ENCODE measurements at places on chromosomes 16 and 17.
A peak's percentile ranks its signal among the peaks of the same experiment; 100 is the strongest.

DNA sequence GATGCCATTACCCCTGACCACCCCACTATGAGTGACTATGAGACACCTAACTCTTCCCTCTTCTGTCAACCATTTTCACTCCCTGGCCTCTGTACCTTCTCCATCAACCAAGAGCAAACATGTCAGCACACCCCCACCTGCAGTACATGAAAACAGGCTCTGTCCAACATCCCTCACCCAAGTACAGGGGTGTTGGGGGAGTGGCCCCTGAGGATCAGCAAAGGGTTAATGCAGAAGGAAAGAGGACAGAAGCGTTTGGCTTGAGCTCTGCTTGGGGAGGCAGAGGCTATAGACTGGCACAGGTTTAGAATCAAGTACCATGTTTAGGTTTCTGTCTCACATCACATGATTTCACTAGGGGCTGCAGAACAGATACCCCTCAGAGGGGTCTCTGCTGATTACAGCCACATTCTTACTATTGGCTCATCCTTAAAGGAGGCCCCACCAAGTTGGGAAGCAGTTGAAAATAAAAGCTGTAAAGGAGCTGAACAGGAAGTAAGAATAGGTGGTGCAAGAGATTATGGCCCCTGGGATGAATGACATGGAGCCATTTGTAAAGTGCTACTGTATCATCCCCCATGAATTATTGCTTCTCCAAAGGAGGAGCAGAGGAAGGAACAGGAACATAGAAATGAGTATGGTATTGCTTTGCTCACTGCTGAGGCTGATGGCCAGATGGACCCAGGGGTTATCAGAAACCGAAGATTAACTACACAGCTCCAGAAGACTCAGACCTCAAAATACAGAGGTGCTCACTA lies 2.4 kb upstream of the PSMC3IP start:
- DNase-seq, result no peak

GRCh38 chr16:3135126-3135715 lies 392 bp downstream of the ZNF213 start:
- no peak for DNase-seq

DNA sequence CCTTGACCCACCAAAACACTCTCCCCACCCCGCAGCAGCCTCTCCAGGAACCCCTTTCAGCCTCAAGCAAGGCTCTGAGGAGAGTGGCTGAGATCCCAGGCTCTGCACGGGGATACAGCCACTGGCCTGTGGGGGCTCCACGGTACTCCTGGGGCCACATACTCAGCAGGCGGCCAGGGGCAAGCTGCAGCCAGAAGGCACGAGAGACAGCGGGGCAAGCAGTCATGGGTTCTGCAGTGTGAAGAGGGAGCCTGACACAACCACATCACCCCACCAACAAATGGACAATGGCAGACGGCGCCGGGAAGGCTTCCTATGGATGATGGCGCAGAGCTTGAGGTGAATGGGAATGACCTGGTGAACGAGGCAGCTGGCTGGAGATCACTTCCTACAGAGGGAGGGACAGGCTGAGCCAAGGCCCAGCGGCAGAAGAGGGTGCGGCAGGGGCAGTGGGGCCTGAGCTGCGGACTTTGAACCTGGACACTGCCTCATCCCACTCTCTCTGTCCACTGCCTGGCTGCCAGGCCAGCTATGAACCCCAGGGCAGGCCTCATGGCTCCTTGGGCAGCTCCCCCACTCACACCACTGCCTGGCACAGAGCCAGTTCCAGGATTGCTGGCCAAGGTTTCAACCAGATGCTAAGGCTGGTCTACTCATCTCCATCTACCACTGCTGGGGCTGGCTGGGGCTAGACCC lies 10.8 kb upstream of the BCAR1 start:
- peak; percentile 75 for DNase-seq

- DNase-seq, result peak; percentile 50
Observed at GRCh38 chr17:33049781-33050414, 58.3 kb downstream of the SPACA3 start.

DNA sequence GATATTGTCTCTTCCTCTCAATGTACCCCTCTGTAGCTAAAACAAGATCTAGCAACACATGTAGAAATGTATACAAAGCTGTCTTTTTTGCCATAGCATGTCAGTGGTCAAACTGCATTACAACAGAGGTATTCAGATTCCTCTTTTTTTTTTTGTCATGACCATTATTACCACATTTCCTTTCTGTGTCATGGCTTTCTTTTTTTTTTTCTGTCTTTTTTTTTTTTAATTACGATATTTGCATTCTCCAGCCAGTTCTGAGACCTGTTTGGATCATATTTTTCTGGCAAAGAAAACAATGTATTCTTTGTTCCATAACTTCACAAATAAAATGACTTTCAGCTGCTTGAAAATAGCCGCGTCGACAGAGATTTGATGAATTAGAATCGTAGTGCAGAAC lies 27.4 kb upstream of the CAPNS2 start:
- DNase-seq, result no peak

- DNase-seq, result no peak
Observed at GRCh38 chr17:34156401-34156740, 98.7 kb upstream of the CCL2 start.

GRCh38 chr17:33039874-33040273 lies 48.2 kb downstream of the SPACA3 start:
- no peak for DNase-seq

- DNase-seq, result no peak
Observed at GRCh38 chr16:83538707-83539106, 269.1 kb upstream of the HSBP1 start.

GRCh38 chr17:47774987-47775580 lies 42.0 kb downstream of the TBX21 start:
- DNase-seq, result no peak

DNA sequence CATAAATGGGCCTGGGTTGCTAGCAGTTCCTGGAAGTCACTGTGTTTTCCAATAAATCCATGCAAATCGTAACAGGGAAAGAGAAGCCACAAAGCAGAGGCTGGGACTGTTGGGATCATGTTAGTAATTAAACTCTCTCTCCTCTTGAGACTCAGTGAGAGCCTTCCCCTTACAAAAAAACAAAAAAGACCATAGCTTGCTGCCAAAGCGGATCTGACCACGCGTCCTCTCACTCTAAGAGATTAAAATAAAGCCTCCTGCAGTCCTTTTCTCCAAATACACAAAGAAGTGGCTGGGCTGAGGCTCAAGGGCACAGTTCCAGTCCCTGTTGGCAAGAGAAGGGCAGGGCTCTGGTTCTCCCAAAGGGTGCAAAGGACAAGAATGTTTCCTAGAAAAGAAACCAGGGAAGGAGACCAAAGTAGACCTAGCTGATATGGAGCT lies 38.5 kb downstream of the PIGL start:
- DNase-seq, result peak; percentile 83

- DNase-seq, result peak; percentile 76
Observed at GRCh38 chr17:4594931-4595684, 10.8 kb downstream of the SMTNL2 start.

GRCh38 chr16:414395-415169 lies 10.9 kb upstream of the RAB11FIP3 start:
- DNase-seq, result peak; percentile 35

- DNase-seq, result no peak
Observed at GRCh38 chr16:77406680-77407079, 28.2 kb downstream of the ADAMTS18 start.

GRCh38 chr17:1413281-1413791 lies 13.3 kb upstream of the YWHAE start:
- DNase-seq, result peak; percentile 90

DNA sequence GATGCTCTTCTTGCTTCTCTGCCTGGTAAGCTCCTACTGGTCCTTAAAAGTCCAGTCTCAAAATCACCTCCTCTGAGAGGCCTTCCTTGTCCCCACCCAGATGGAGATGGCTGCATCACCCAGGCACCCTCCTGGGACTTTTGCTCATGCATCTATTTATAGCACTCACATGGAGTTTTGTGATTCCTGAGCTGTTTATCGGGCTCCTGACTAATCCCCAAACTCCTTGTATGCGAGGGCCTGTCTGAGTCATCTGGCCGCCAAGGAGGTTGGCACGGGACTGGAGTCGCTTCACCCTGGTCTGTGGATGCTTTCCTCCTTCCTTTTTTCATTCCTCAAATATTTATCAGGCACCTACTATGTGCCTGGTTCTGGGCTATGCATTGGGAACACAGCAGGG lies 2.3 kb upstream of the MAP2K3 start:
- DNase-seq, result no peak

GRCh38 chr17:73419881-73420280 lies 108.1 kb upstream of the CDC42EP4 start:
- DNase-seq, result no peak

- no peak for DNase-seq
Observed at GRCh38 chr16:66859397-66860068, 15.3 kb downstream of the CA7 start.

GRCh38 chr17:44976206-44976605 lies 8.1 kb upstream of the C1QL1 start:
- peak; percentile 40 for DNase-seq

GRCh38 chr17:71437166-71437565 lies 683.7 kb upstream of the SOX9 start:
- no peak for DNase-seq

GRCh38 chr17:8968503-8968902 lies 3.0 kb upstream of the PIK3R5 start:
- DNase-seq, result no peak

- DNase-seq, result no peak
Observed at GRCh38 chr17:77248216-77249114, 107.7 kb downstream of the SEC14L1 start.

GRCh38 chr17:56699186-56699894 lies 105.8 kb downstream of the NOG start:
- DNase-seq, result peak; percentile 62

GRCh38 chr17:38703742-38704605 lies 1.1 kb upstream of the MLLT6 start:
- DNase-seq, result peak; percentile 92

DNA sequence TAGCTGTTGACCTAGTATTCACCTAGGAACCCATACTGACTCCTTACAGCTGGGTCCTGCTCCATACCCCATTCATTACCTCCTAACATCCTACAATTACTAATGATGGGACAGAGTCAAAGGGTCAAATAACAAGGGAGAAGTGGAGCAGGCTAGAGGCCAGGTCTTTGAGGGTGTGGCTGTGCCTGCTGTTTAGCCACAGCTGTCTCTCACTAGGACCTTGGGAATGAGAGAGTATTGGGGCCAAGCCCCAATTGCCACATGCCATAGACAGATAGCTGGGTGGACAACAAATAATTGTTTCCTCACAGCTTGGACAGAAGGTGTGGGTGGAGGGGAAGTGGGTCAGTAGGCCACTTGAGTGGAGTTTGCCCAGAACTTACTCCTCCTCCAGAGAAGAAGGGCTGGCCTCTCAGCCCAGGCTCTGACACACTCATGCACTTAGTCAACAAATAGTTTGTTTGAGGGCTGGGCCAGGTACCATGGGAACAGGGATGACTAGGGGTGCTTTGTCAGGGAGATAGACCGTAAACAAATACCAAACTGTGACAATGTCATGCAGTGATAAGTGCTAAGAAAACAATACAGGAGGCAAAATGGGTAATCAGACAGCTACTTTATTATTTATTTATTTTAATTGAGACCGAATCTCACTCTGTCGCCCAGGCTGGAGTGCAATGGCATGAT lies 10.2 kb upstream of the CENPT start:
- DNase-seq, result peak; percentile 81

DNA sequence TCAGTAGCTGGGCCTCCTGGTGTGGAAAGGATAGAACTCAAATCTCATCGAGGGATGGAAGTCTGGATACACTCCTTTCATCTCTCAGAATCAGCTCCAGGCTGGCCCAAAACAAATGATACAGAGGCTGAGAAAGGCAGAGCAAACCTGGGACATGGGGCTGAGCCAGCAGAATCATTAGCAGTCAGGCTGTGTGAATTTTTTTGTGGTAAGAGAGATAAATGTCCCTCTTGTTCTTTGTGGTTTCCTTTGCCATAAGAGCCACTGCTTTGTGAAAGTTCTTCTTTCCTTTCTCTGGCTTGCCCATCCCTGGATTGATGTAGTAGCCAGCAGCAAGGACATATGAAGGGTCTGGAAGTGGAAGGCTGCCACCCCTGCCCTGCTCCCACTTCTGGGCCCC lies 146.2 kb downstream of the CDH13 start:
- no peak for DNase-seq

- peak; percentile 66 for DNase-seq
Observed at GRCh38 chr16:386641-387156, 4.9 kb upstream of the PGAP6 start.

- peak; percentile 87 for DNase-seq
Observed at GRCh38 chr16:57091975-57092785, at the start of gene CPNE2. TSS of gene CPNE2 (plus strand) at chr16:57092583. CDS start at chr16:57110743, 18,160 bp downstream.

DNA sequence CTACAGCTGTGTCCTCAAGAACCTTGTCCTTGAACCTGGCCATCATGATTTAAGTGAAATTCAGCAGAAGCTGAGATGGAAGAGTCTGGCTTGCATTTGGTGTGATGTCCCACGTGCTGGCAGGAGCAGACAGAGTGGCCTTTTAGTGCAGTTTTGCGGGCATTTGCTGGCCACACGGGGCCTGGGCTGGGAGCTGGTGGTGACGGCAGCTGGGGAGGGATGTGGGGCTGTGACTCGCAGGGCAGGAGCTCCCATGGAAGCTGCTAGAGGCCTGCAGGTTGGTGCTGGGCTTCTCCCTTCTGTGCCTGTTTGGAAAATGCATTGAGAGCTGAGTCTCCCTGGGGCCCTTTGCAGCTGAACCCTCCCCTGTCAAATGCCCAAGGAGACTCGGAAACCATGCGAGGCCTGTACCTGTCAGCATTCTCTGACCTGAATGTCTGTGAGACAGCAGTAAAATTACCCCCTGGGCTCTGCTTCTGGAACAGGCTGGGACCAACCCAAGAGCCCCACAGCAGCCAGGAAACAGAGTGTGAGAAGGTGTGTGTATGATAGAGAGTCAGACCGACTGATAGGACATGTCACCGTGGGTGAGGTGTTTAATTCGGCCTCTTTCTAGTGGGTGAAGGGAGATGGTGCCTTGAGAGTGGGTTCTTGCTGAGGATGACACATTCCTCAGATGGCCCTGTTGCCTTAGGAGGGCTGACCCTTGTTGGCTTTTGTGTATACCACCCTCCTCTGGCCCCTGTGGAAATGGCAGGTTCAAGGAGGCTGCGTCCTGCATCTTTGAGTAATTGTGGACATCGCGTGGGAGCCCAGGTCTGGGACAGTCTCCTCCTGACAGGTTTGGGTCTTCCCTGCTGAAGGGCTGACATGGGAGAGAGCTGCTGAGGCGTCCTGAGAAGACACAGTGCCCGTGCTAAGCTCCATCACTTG lies 145.5 kb downstream of the MSI2 start:
- DNase-seq, result no peak

DNA sequence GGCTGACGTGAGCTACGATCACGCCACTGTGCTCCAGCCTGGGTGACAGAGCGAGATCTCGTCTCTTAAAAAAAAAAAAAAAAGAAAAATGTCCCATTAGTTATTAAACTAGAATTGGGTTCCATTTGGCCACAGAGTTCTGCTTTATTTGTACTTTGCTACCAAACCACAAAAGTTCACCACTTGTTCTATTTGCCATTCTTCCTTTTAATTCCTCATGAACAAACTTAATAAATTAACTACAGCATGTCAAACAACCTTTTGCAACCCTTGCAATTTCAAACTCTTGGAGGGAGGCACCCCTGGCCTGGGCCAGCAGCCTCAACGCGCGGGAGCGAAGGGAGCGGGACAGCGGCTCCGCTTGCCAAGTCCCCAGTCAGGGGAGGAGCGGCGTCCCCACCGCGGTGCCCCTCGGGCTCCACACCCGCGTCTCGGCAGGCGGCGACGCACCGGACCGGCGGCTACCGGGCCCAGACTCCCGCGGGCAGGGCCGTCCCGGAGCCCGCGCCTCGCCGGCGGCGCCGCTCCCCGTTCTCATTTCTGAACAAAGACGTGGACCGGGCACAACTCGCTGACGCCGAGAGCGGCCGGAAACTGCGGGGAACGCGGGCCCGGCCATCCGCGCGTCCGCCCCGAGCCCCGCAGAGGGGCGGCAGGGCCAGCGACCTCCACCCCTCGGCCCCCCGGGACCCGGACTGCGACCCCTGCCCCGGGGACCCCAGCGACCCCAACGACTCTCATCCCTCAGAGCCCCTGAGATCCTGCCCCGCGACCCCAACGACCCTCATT lies 775 bp downstream of the CYTH1 start:
- peak; percentile 84 for DNase-seq

Data from right cardiac atrium (tissue), 5 donors.